Tibial nerve (tissue), 4 donors: ENCODE measurements at places on chromosomes 16 and 17. TPM values are rescaled to one million over a fixed set of nuclear protein-coding genes. Genes with fewer than 3 reads are reported as not detected.

- DNase-seq = no peak
Observed at GRCh38 chr17:73297934-73298861, 13.6 kb downstream of the CDC42EP4 start.

DNA sequence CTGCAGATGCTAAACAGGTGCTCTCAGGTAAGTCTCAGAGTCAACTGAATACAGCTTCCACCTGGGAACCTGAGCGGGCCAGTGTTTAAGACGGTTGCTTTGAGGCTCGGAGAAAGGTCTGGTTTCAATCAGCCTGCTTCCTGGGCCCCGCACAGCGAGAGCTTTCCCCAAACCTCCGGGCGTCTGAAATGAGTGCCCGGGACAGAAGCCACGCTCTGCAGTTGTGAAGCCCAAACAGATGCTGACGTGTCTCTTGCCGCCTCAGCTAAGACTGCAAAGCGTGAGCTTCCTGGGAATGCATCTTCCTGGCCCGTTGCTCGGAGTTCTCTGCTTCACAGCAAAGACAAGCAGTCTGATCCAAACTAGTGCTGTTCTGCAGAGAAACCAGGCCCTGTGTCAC, 36.7 kb downstream of the PLXDC1 start:
- no peak for DNase-seq

GRCh38 chr16:16143931-16144330, 79.4 kb downstream of the ABCC6 start:
- DNase-seq = no peak

DNA sequence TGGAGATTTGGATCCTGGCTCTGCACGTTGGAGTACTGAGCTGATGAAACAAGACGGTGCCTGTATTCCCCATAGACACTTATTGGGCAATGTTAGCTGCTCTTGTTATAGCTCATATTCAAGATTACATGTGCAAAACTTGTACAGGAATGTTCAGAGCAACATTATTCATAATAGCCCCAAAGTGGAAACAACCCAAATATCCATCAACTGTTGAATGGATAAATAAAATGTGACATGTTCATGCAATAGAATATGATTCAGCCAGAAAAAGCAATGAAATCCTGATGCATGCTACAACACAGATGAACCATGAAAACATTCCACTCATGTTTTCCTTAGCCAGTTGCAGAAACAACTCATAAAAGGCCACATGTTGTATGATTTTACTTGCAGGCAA, 5.7 kb upstream of the SDR42E1 start:
- peak; percentile 17 for DNase-seq

- no peak for DNase-seq
Observed at GRCh38 chr17:45121055-45121454, 11.3 kb downstream of the PLCD3 start.

GRCh38 chr16:76541070-76541469, 263.9 kb downstream of the CNTNAP4 start:
- DNase-seq = no peak

DNA sequence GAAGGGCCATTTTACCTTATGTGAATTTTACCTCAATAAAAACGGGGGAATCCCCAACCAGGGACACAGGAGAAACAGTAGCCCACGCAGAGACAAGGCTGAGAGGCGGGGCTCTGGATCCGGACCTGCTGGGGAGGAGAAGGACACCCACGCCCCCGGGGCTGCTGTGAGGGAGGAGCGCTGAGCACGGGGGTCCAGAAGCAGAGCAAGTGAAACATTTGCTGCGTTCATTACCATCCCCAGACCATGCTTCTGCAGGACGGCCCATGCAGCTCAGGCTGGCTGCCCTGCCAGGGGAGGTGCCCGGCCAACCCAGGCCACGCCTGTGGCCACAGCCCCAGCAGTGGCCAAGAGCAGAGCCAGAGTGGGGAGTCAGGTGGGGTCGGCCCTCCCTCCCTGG, 50.0 kb downstream of the KCNJ18 start:
- DNase-seq = no peak

- no peak for DNase-seq
Observed at GRCh38 chr16:49311823-49312222, 30.2 kb upstream of the CBLN1 start.

GRCh38 chr16:13931845-13932244, 11.9 kb downstream of the ERCC4 start:
- no peak for DNase-seq

- no peak for DNase-seq
Observed at GRCh38 chr17:51507444-51507843, 247.1 kb downstream of the UTP18 start.

DNA sequence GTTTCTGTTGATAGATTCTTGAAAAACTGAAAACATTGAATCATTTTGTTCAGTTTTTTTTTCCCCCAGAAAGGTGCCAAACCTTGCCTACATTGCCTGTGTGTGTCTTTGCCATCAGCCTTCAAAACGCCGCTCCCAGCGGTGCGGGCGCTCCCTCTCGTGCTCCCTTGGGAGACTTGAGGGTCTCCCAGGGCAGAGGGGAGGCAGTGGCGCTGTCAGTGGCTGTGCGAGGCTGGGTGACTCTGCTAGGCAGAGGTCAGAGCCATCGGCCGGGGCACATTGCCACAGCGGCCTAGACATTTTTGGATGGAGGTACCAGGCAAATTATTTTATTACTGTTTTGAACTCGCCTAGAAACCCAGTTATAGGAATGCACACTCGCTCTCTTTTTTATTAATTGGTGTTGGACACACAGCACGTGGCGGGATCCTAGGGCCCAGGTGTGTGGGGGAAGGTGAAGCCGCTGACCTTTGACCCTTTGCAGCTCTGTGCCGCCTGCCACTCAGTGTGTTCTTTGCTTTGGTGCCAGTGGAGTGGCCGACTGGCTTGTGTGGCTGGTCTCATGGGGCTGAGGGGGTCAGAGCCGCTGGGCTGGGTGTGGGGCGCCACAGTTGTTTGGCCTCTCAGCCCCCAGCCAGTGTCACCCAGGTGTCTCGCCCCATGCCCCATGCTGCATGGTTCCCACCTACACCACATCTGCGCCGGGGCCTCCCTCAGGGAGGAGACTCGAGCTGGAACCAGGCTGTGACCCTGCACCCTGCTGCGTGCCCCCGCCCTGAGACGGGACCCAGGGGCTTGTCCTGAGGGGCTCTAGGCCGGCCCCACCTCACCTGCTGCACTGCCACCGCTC, 115.7 kb downstream of the BANP start:
- DNase-seq = no peak

DNA sequence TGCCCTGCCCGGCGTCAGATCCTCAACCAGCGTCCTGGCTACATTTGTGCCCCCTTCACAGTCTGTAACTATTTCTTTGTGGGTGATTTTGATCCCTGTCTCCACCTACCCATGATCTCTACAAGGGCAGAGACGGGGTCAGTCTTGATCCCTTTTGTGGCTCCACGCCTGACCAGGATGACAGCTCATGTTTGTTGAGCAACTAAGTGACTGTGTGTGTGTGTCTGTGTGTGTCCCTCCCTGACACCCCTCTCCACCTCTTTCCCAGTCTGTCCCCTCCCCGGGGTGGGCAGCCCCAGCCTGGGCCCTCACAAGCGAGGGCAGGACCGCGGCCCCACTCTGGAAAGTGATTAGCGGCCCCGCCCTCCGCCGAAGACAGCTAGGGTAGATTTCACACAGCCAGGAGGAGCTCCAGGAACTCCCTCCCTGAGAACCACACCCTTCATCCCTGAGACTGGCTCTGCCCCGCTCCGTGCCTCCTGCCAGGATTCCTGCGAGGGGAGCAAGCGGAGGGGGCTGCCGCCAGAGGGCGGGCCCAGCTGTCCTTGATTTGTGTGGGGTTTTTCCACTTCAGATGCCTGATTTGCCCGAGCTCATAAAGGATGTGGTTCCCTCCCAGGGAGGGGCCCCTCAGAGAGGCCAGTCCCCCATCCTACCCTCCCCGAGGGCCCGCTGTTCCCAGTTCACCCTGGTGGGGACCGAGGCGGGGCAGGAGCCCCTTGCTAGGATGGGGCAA, 5.3 kb upstream of the HS3ST6 start:
- DNase-seq = no peak

DNA sequence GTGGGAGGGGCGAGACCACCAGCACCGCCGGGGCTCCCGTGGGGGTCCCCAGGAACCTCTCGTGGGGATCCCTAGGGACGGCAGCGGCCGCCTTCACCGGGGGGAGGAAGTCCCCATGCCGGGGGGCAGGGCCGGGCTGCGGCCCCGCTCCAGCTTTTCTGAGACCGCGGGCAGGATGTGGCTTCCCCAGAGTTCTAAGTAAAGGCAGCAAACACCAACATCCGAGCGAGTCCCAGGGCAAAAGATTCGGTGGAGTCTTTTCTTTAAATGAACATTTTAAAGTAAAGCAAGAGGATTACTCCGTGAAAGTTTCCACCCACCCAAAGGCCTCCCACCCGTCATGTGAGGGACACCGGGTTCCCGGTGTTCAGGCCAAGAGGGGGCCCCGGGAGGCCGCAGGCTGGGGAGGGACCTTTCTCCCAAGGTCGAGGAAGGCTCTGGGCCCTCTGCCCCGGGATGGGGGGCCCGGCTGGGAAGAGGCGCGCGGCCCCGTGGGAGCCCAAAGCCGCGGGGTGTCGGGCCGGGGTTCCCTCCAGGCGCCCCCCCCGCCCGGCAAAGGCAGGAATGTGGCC, 137.2 kb upstream of the RPH3AL start:
- DNase-seq = no peak

GRCh38 chr17:66939461-66940114, 24.9 kb upstream of the CACNG4 start:
- no peak for DNase-seq

GRCh38 chr16:35706901-35707300, 2247.5 kb downstream of the TP53TG3F start:
- no peak for DNase-seq

DNA sequence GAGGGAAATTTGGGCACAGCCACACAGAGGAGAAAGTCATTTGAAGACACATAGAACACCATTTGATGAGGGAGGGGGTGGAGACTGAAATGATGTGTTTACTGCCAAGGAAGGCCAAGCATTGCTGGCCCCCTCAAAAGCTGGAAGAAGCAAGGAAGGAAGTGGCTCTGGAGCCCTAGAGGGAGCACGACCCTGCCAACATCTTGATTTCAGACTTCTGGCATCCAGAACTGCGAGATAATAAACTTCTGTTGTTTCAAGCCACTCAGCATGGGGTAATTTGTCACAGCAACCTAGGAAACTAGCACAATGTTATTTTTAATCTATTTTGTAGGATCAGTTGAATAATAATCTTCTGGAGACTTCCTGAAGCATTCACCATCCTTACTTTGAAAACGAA, 314.8 kb upstream of the GOT2 start:
- no peak for DNase-seq

DNA sequence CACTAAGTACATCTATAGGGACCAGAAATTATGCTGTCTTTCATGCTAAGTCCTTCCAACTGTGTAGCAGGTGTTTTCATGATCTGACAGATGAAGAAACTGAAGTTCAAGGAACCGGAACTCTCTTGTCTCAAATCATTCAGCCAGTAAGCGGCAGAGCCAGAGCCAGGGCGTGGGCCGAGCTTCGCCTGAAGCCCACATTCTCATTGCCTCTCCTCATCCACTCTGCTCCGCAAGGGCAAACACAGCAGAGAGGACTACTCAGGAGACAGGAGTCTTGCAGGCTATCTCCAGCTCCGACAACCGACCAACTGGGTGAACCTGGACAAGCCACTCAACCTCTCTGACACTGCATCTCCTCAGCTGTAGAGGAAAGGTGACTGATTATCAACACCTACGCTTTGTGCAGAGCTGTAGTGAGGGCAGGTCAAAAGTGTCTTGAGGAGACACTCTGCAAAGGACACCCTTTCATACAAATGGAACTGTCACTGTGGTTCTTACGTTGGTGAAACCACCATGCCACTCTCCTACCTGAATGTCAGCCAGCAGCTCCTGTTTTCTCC, 72.9 kb downstream of the CYTH1 start:
- DNase-seq = no peak

GRCh38 chr17:77106874-77107358, 33.9 kb upstream of the SEC14L1 start:
- DNase-seq = no peak

DNA sequence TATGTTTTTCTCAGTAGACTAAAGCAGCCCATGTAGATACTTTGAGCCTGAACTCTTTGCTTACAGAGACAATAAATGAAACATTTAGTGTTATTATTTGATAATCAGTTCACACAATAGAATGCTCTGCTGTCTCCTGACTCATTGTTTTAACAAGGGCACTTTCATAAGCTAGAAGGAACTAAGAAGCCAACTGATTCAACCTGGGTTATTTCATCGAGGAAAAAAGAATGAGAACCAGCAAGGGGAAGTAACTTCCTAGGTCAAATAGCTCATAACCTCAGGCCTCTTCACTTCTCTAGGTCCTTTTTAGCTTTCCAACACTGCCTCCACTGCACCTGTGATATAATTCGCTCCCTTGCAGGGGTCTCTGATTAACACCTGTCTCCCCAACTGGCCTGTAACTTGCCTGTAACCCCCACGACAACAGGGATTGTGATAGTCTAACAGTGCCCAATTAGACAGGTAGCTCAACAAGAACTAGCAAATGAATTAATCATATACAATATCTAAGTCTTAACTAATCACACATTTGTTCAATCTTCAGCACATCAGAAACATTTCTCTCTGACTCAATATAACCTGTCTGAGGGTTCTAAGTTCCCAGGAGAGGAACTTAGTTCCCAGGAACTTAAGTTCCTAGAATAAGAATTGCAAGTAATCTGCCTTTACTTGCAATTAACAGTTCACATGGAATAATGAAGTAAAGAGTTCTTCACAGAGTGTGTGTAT, 34.8 kb downstream of the RFFL start:
- DNase-seq = no peak

DNA sequence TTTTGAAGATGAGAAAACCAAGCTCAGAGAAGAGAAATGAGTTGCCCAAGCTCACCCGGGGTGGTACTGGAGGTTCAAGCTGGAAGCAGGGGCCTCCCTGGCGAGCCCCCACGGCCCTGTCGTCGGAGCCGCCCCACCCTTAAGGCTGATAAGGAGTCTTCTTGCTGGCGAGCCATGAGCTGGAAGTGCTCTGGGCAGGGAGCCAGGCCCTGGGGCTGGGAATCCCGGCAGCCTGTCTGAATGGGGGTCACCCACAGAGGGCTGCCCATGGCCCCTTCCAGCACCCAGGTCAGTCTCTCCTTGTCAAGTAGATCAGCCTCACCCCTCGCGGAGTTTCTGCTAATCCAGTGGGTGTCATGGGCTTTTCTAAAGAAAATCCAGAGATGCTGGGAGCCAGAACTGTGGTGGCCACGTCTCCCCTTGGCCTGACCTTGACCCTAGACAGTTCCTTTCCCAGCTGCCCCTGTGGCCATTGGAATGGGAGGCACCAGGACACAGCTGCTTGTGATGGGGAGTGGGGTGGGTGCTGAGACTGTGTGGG, 1.2 kb upstream of the P2RX1 start:
- no peak for DNase-seq

SLC5A10 gene
- not detected for total RNA-seq

TBC1D3I gene
- not detected for total RNA-seq

NEUROD2 gene
- not detected for total RNA-seq

ASGR1 gene
- not detected for total RNA-seq

MYL11 gene
- not detected for total RNA-seq

KRTAP4-5 gene
- not detected for total RNA-seq

KRT39 gene
- not detected for total RNA-seq

MMP25 gene
- total RNA-seq = under 0.01 TPM

C16orf90 gene
- total RNA-seq = not detected

ELP5 gene
- total RNA-seq = 21.9 TPM

SPECC1 gene
- total RNA-seq = 63.2 TPM

ITGAD gene
- total RNA-seq = under 0.01 TPM

CCL16 gene
- total RNA-seq = not detected

SRP68 gene
- 54.0 TPM for total RNA-seq

RGS9 gene
- 11.7 TPM for total RNA-seq
